ENCODE measurements at places on chromosomes 3 and 15.

GRCh38 chr3:71050538-71051258 is 532.8 kb downstream of the FOXP1 start:
- DNase-seq, result no peak

GRCh38 chr3:48990636-48991469 is 812 bp downstream of the P4HTM start:
- DNase-seq, result no peak

- DNase-seq, result no peak
These were observed 109.6 kb upstream of the RBMS3 start for GRCh38 chr3:29171043-29171990.

- no peak for DNase-seq
These were observed 356.8 kb upstream of the NR2F2 start for GRCh38 chr15:95973566-95974256.

DNA sequence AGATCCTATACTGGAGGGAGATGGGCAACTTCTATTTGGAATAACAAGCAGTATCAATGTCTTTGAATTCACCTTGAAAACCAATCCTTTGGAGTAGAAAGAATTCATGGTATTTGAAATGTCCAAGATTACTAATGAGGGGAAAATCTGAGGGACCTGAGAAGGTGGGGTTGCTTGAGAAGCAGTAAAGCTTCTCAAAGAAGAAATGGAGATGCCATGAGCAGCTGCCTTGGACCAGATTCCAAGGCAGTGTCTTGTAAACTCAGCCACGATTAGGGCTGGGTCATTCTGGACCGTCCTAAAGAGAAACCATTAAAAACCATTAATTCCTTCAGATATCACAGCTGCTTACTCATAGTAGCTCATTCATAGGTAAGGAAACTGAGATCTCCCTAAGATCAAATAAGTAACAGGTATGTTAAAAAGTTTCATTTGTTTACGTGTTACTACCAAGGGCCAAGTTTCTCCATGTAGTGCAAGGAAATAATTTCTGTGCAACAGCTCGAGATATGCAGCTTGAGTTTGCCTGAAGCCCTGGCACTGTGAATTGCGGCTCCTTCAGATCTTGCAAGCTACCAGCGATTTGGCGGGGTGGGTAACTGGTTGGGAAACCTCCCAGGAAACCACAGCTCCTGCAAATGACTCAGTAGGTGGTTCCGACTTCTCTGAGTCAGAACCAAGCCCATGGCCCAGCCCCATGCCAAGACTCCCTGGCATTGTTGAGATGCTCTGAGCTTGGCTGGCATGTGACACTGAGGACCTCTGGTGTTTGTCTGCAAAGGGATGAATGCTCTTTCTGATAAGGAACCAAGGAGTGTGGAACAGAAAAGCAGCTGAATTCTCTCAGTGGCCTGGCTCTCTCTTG is 296.8 kb downstream of the RORA start:
- no peak for DNase-seq

DNA sequence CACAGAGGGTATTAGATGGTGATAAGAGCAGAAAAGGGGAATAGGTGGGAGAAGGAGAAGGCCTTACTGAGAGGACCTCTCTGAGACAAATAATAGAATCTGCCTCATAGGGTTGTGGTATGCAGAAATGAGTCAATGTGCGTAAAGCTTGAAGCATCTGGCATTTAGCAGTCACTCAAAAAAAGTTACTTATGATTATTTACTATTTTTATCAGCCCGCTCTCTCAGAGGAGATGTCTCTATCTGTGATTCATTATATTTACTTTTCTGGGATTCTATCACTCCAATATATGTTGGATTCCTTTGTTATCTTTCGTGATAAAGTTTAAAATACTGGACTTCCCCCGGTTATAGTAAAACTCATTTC is 4.6 kb upstream of the TM4SF1 start:
- no peak for DNase-seq

- no peak for DNase-seq
These were observed 1.6 kb downstream of the NECTIN3 start for GRCh38 chr3:111073218-111073617.

- DNase-seq, result no peak
These were observed 113.2 kb upstream of the MYO5C start for GRCh38 chr15:52408823-52409222.

DNA sequence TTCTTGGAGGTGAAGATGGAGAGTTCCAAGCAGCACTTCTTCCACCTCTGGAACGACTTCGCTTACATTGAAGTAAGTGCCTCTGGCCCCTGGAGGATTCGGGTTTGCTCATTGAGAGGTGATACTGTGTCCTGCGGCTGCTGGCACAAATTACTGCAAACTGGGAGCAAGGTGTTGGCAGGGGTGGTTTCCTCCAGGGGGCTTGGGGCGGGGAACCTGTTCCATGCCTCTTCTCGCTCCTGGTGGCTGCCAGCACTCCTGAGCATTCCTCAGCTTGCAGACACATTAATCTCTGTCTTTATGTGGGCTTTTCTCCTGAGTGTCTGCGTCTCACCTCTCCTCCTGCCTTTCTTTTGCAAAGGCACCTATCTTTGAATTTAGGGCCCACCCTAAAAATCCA is 47.4 kb downstream of the MESD start:
- DNase-seq, result peak; percentile 10
